ENCODE measurements at places on chromosomes 11 and 22.
A peak's percentile ranks its signal among the peaks of the same experiment; 100 is the strongest.

DNA sequence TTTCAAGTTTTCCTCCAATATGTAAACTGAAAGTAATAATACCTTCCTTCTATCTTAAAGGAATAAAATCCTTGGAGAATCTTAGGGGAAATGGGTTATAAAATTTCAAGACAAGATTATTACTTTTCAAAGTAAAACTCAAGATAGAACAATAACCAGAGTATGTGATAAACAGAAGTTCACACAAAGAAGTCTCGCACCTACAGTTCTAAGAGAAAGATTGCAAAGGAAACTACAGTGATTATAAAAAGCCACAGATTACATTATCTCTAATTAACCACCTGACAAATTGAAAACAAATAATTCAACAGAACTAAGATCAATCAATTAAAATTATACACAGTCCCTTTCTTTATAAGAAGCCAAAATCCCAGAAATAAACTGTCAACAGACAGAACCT lies 34.0 kb downstream of the AMBRA1 start:
- DNase-seq, result no peak

GRCh38 chr22:42310291-42311015 lies 40.0 kb upstream of the TCF20 start:
- no peak for DNase-seq

DNA sequence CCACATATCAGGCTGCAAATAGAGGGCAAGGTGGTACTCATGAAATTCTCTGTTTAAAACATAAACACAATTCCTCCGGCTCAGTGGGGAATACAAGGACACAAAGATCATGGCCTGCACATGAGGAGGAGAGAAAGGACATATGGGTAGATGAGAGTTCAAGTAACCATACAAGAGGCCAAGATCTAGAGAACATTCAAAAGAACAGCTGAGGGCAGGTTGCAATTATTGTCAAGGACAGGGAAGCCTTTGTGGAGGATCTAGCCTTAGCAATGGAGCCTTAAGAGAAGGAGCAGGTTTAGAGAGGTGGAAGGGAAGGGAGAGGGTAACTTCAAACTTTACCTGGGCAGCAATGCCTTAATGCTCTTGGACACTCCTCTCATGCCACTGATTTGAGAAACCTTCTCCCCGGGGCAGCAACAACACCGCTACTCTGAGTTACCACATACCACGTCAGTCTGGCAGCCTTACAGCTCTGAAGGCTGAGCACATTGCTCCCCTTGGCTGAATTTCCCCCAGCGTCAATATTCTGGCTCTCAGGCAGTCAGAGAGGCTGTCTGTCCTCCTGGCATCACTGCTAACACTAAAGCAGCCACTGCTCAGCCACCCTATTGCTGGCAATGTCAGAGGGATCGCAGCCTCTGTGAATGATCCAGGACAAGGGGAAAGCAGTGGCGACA lies 55.5 kb downstream of the CLPB start:
- no peak for DNase-seq

DNA sequence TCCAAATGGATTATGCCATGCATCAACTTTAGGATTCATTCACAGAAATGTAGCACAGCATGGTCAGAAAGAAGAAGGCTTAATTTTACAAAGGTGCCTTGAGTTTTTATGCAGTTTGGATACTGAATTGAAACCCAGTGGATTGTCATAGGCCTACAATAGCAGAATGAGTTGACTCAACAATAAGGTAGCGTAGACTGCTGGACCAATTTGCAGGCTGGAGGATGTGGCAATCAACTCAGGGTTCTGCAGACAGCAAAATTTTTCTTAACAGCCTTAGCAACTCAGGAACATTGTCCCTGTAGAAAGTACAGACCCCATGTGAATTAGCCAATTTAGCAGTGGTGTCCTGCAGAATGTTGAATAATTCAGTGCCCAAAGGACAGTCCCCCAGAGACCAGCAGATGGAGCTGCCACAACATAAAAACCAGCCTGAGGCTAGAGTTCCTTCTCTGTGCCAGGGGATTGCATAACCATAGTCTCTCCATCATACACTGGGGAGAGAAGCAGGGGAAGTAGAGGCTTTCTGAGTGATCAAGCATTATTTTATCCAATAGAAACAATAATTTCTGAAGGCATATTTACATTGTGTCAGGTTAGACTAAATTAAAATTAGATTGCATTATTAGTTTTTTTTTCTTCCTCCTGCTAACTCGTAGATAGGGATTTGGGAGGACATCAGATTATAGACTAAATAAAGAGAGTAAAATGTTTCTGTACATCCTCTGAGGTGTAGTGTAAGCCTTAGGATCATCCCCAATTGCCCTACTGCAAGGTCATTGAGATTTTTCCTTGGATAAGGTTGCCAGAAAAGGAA lies 20.3 kb upstream of the MRPL17 start:
- DNase-seq, result peak; percentile 86

GRCh38 chr11:30364139-30364836 lies 41.4 kb downstream of the ARL14EP start:
- DNase-seq, result no peak

DNA sequence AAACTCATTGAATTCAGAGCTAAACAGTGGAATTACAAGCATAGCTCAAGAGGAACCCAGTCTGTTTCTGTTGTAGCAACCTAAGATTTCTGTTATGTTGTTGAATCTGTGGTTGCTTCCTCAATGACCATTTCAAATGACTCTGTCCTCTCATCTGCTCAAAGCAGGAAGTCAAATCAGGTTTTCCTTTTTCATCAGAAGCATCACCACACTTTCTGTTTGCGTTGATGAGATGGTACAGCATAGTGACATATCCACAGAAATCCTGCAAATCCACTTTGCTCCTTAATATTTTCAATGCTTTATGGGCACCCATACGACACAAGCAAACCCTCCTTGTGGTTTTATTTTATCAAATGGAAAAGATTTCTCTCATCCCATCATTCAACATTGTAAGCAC lies 12.6 kb upstream of the UCP2 start:
- DNase-seq, result peak; percentile 73

GRCh38 chr11:115869780-115870431 lies 365.7 kb upstream of the CADM1 start:
- DNase-seq, result peak; percentile 86

- no peak for DNase-seq
Observed at GRCh38 chr11:68942095-68942620, 38.5 kb downstream of the IGHMBP2 start.

All from suppressor macrophage treated with lipopolysaccharide for 1 hour (primary cell).